NCI-H1092 (cell line): ENCODE measurements at places on chromosomes 5 and 9.

GRCh38 chr9:93052791-93053540 is 5.5 kb upstream of the SUSD3 start:
- DNase-seq, result peak; percentile 48

- DNase-seq, result no peak
These were observed 655.2 kb upstream of the RIOK2 start for GRCh38 chr5:97838214-97838613.

DNA sequence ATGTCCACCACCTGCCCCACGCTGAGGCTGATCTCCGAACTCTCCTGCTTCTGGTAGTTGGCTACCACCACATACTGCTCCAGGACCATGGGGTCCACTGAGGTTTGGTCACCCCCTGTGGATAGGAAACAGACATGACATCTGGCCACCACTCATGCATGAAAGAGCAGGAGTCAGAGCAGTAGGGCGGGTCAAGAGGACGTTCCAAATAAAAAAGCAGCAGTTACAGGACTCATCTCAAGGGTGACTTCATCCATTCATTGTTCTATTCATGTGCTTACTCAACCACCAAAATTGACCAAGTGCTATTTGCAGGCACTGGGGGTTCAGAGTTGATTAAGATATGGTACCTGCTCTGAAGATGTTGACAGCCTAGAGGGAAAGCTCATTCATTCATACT is 79.2 kb upstream of the UBTD2 start:
- DNase-seq, result no peak

GRCh38 chr9:116152941-116153764 is 438 bp upstream of the PAPPA start:
- no peak for DNase-seq

GRCh38 chr5:147687118-147687517 is 95.4 kb downstream of the JAKMIP2 start:
- no peak for DNase-seq

DNA sequence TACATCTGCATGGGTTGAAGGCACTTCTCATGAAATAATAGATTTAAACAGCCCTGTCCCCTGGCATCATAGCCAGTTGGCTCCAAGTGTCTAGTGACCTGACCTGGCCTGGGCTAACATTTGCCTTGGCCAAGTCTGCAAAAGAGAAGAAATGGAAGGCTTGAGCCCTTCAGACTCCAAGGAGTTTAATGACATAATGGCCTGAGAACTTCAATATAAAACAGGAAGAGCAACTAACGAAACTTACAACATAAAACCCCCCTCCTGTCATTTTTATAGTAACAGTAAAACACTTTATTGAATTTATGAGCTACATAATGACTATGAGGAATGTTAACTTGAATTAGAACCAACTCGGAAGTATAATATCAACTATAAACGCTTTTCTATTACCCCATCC is 218.8 kb upstream of the TBCA start:
- no peak for DNase-seq

- DNase-seq, result no peak
These were observed 821.2 kb downstream of the PTPRD start for GRCh38 chr9:9791611-9792010.

DNA sequence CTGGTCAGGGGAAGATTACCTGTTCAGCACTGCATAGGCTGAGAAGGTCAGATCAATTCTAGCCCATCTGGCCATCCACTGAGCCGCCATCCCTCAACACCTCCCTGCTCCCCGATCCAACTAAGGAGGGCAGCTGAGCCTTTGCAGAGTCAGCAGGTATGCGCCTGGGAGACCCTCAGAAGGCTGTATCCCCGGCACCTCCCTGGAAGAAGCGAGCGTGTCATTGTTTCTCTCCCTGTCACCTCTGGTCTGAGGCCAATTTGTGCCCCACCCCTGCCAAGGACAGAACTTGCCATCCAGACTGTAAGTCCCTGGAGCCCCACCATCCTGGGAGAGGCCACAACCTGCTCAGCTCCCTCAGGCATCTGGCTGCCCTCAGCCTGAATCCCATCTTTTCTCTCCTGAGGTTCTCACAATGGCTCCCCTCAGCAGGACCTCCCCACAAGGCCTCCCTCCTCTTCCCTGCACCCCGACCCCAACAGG is 2.6 kb downstream of the CLTB start:
- DNase-seq, result no peak

DNA sequence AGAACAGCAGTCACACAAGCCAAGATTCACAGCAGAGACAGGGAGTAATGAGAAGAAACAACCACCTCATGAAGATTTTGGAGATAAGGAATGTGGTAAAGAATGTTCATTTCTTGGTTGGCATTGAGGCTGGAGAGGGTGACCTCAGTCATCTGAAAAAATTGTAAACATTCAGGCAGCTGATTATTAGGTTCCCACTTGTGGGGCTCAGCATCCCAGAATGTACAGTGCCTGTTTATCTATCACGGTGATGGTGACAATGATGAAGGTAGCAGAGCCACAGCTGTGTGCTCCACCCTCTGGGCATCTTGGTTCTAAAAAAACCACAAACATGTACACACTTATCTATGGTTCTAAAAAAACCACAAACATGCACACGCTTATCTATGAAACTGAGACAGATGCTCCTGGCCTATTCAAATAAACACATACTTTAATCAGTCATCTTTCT is 143.9 kb upstream of the MOCS2 start:
- DNase-seq, result no peak

DNA sequence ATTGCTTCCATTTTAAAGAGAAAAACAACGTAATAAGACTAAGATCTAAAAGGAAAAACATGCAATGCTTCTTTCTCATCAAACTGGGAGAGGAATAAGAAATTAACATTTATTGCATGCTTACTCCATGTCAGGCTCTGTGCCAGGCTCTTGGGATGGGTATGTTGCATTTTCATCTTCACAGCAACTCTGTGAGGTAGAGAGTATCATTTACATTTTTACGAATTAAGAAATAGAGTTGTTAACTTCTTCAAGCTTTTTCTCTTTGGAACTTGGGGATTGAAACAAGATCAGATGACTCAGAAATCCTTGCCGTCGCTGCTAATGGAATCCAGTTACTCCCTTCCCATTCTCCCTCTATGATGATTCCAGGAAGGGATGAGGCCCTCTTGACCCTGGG is 39.5 kb downstream of the PDE8B start:
- no peak for DNase-seq

- DNase-seq, result peak; percentile 13
These were observed 231.6 kb downstream of the SLF1 start for GRCh38 chr5:94849821-94850736.

DNA sequence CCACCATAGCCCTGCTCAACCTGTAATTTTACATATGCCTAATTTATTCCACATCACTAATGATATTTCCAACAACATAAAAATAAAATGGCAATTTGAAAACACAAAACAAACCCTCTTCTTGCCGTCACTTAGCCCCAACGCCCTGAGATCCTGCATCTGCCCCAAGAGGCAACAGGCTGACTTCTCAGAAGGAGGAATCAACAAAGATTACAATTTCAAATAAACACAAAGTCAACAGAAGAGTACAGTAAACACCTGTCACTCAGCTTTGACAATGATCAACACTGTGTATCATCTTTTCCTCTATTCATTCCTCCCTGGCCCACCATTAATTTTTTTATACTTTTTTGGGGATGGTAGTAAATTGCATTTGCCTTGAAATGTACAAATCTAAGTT is 19.8 kb downstream of the EPB41L4B start:
- DNase-seq, result no peak

DNA sequence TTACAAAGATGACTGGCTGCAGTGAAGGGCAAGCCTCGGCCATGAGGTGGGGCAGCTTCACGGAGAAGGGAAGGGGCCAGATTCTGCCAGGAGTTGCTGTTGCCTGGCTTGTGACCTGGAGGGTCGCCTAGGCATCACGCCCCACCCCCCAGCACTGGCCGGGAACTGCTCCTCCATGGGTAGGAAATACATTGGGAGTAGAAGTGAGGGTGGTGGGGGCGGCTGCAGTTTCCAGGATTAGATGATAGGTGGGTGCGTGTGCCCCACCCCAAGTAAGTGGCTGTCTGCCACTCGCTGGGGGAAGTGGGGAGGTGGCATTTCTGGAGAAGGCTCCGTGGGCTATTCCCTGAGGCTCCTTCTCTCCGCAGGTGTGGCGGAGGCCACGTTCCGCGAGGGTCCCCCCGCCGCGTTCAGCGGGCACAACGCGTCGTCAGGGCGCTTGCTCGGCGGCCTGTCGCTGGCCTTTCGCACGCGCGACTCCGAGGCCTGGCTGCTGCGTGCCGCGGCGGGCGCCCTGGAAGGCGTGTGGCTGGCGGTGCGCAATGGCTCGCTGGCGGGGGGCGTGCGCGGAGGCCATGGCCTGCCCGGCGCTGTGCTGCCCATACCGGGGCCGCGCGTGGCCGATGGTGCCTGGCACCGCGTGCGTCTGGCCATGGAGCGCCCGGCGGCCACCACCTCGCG is 16.9 kb downstream of the CRB2 start:
- DNase-seq, result no peak

- DNase-seq, result no peak
These were observed 146.4 kb downstream of the EGFLAM start for GRCh38 chr5:38404667-38405276.

DNA sequence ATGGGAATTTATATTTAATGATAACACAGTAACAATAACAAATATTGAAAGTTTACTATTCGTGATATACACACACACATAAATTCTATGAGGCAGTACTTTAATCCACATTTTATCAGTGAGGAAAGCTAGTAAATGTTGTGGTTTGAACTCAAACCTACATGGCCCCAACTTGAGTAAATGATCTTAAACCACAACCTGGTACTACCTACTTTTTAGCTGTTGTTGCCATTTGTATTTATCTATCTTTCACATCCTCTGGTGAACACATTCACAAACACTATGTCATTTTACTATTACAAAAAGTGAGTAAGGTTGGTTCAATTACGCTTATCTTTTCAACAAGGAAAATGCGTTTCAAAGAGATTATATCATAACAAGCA is 186.1 kb downstream of the SMC2 start:
- no peak for DNase-seq

- DNase-seq, result no peak
These were observed 57.7 kb downstream of the COL5A1 start for GRCh38 chr9:134699343-134699740.

GRCh38 chr5:21680196-21680595 is 1172.9 kb downstream of the CDH12 start:
- DNase-seq, result no peak

GRCh38 chr5:18397891-18398290 is 763.6 kb downstream of the TAF11L14 start:
- no peak for DNase-seq

GRCh38 chr9:88237479-88237961 is 99.2 kb upstream of the SPATA31C2 start:
- no peak for DNase-seq
